Pulmonary artery endothelial cell (primary cell): ENCODE measurements at places on chromosomes 12 and 14. TPM values are rescaled to one million over a fixed set of nuclear protein-coding genes. Genes with fewer than 3 reads are reported as not detected.

DNA sequence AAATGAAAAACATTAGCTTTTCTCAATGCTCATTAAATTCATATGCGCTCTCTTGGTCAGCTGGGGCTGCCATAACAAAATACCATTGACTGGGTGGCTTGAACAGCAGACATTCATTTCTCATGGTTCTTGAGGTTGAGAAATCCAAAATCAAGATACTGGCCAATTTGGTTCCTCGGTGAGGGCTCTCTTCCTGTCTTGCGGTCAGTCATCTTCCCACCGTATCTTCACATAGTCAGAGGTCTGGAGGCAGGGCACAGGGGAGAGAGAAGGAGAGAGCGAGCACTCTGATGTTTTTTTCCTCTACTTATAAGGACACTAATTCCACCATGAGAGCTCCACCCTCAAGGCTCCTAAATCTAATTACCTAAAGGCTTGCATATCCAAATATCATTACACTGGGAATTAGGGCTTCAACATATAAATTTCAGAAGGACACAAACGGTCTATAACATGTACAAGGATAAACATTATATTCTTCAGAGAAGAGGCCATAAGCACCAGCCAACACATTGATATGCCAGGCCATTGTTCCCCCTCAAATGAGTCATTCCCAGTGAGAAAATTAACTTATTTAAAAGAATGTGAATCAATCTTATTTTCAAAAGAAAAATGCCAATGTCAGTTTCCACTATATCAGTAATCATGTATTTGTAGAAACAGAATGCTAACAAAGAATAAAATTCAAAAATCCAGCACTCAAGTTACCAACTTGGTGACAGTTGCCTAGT lies 152.2 kb downstream of the BTG1 start:
- no peak for DNase-seq

DNA sequence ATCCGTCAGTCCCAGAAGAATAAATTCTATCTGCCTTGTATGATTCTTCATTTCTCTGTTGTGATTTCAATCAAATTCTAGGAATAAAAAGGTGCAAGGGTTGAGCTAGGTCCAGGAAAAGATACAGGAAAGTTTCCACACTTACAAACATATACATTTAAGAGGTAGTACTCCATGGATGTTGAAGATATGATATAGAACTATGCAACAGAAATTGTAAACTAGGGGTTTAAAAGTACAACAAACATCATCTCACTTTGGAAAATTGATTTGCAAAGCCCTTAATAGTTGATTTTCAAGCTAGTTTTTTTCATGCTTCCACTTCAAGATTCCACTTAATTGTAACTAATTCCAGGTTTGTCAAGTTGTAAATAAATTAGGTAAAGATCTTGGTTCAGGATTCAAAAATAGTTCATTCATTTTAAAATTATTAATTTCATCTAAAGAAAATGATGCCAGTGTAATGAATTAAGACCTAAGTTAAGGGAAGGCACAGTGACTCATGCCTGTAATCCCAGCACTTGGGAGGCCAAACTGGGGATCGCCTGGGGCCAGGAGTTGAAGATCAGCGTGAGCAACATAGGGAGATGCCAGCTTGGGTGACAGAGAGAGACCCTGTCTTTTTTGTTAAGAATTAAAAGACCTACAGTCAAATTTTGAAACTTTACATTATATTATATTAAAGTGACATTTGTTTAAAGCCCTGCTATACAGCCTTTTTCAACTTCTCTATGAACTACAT lies at the start of gene OR6C70:
OR6C70 (minus strand) TSS at position 51 of the 742 bp plus-strand sequence; CDS start at position 51, 0 bp downstream.
- no peak for DNase-seq

GRCh38 chr12:88300931-88301330 lies 158.8 kb downstream of the TMTC3 start:
- DNase-seq = no peak

Gene RNASE3
- not detected in 2 replicates for total RNA-seq

DNA sequence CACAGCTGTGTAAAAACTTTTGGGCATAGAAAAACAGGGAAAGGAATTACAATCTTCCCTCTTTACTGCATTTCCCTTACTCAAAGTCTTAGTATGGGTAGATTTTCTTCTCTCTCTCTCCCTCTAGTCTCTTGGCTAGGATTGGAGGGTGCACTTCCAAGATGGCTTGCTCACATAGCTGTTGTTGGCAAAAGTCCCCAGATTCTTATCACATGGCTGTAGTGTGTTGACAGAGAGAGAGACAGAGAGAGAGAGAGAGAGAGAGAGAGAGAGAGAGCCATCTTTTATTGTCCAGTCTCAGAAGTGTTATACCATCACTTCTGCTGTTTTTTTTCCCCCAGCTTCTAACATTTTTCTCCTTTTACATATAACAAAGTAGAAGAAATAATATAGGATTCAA lies 6.3 kb upstream of the OR4E2 start:
- no peak for DNase-seq

DNA sequence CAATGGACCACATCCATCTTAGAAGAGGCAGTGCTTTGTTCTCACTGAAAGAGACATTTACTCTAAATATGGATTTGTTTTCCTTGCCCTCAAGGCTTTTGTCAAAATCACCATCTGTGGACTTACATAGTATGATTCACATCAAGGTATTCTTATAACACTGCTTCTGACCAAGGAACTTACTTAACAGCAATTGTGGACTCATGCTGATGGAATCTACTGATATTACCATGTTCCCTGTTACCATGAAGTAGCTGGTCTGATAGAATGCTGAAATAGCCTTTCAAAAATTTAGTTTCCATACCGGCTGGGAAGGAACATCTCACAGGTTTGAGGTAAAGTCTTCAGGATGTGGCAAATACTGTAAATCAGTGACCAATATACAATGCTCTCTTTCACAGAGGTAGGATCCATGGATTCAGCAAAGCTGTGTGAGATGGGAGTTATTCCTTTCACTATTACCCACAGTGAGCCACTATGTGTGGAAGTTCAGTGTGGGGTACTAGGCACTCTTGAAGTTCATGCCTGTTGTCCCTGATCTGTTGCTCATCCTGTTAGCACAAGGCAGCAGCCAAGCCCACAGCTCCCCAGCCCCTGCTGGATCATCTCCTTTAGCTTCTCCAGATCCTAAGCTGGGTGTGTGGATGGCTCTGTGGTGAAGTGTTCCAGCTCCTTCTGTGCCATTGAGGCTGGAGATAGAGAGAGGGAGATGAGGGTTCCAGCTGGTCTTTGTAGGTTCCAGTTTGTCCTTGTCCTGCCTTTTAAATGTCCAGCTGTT lies 126.4 kb downstream of the ATP23 start:
- no peak for DNase-seq

- DNase-seq = no peak
These were observed 64.4 kb upstream of the RTL1 start for GRCh38 chr14:100967930-100968329.

- peak; percentile 96 for DNase-seq
These were observed 155.5 kb downstream of the PRKCH start for GRCh38 chr14:61476754-61477410.

Gene RIMKLB
- 54.4 and 130 TPM in 2 replicates for total RNA-seq

GRCh38 chr14:23093991-23094665 lies 808 bp downstream of the ACIN1 start:
- no peak for DNase-seq

Gene WNT5B
- 0.14 TPM in 1 of 2 replicates, not detected in the other for total RNA-seq

DNA sequence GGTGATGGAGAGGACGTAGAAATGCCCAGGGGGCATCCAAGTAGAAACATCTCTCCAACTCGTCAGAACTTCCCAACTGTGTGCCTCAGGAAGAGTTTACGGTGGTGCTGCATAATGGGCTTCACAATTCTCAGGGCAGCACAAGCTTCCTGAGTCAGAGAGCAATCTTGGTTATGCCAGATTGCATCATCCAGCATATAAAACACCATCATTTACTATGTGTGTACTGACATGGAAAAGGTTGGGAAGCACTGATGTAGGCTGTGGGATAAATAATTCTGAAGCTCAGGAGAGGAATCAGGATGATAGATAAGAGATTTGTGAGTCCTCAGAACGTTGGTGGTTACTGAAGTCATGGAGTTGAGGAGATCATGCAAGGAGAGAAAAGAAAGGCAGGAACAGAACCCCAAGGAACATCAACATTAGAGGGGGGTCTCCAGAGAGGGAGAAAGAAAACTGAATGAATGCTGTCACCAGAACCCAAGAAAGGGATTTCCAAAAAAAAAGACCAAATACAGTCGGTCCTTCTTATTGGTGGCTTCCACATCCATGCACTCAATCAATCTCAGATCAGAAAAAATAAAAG lies 4.7 kb upstream of the NCKAP5L start:
- DNase-seq = no peak
